Naive B cell (primary cell): ENCODE measurements at places on chromosomes 1 and 21.

- H3K27ac ChIP-seq, result no peak overlapping the region
- DNase-seq, result no peak
- H3K27me3 ChIP-seq, result peaks cover 26% of the 10 kb centered on the region
- no peak overlapping the region for H3K4me3 ChIP-seq
- peaks cover 4% of the 10 kb centered on the region for H3K4me1 ChIP-seq
Measured at GRCh38 chr1:22808186-22808675, 97.6 kb downstream of the EPHB2 start.

DNA sequence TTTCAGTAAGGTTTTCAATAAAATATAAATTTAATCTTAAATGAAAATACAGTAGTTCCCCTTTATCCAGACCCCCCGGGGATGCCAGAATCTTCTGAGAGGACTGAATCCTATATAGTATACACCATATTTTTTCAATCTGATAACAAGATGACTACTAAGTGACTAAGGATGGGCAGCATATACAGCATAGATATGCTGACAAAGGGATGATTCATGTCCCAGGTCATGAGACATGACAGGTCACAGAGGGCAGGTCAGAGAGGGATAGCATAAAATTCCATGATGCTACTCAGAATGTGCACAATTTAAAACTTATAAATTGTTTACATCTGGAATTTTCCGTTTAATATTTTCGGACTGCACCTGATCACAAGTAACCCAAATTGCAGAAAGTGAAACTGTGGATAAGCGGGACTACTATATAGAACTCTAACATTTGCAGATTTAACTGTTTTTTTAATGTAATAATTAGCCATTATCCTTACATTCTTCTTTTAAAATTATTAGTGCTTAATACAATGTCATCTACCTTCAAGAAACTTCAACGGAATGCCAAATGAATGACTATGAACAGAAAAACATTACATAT, 48.8 kb downstream of the LRRC40 start:
- H3K36me3 ChIP-seq, result no peaks in the 10 kb centered on the region
- no peak overlapping the region for H3K27ac ChIP-seq
- H3K4me1 ChIP-seq, result no peaks in the 10 kb centered on the region

GRCh38 chr1:102107441-102107840, 110.7 kb upstream of the OLFM3 start:
- H3K27ac ChIP-seq, result no peak overlapping the region
- no peaks in the 10 kb centered on the region for H3K4me1 ChIP-seq
- no peaks in the 10 kb centered on the region for H3K27me3 ChIP-seq
- H3K4me3 ChIP-seq, result no peak overlapping the region
- no peak for DNase-seq

GRCh38 chr1:184483101-184483683, 96.4 kb downstream of the C1orf21 start:
- no peaks in the 10 kb centered on the region for H3K27me3 ChIP-seq
- no peak overlapping the region for H3K27ac ChIP-seq
- H3K4me3 ChIP-seq, result no peak overlapping the region
- no peaks in the 10 kb centered on the region for H3K4me1 ChIP-seq

GRCh38 chr1:32685498-32685897, 17.1 kb downstream of the SYNC start:
- H3K4me3 ChIP-seq, result no peak overlapping the region
- H3K4me1 ChIP-seq, result no peaks in the 10 kb centered on the region
- H3K36me3 ChIP-seq, result peaks cover 16% of the 10 kb centered on the region
- H3K27ac ChIP-seq, result no peak overlapping the region
